Body of pancreas (tissue), 4 donors: ENCODE measurements at places on chromosomes 16 and 17. TPM values are rescaled to one million over a fixed set of nuclear protein-coding genes. Genes with fewer than 3 reads are reported as not detected.

Gene RAPGEFL1
- total RNA-seq, result 7.0 TPM

Gene CTF1
- total RNA-seq, result 2.0 TPM

- peak; percentile 85 for DNase-seq
Observed at GRCh38 chr16:67199011-67199807, at the start of gene ELMO3. Gene ELMO3, plus strand, starts transcription at chr16:67199131. Its CDS starts 196 bp downstream, at chr16:67199327.

Gene ST6GALNAC2
- total RNA-seq, result 10.1 TPM

- no peak for DNase-seq
Observed at GRCh38 chr16:72474501-72475123, 302.7 kb upstream of the PMFBP1 start.

DNA sequence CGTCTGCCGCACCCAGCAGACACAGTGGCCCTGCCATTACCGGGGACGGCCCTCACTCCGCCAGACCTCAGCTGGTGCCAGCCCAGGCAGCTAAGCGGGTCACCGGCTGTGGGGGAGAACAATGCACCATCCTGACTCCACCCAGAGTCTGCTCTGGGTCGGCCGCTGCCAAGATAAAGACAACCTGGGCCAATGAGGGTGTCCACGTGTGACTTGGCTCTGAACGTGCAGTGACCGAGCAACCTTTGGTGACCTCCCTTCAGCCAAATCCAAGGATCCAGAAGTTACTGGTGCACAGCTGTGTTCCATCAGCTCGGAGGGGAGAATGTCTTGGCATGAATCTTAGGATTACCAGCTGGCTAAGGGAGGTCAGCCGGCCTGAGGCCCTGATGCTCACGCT, 155.9 kb downstream of the NTN1 start:
- no peak for DNase-seq
